HT1080 (cell line): ENCODE measurements at places on chromosomes 1 and 21. TPM values are rescaled to one million over a fixed set of nuclear protein-coding genes. Genes with fewer than 3 reads are reported as not detected.

The TFF2 gene
- not detected in 2 replicates for total RNA-seq

The PPM1J gene
- total RNA-seq = 0.27 and 0.59 TPM in 2 replicates

The LIPI gene
- total RNA-seq = not detected in 2 replicates

The CIART gene
- 3.2 and 5.7 TPM in 2 replicates for total RNA-seq

The OR2L5 gene
- not detected in 2 replicates for total RNA-seq

The SPRR5 gene
- total RNA-seq = not detected in 2 replicates

The MSH4 gene
- 0.13 TPM in 1 of 2 replicates, not detected in the other for total RNA-seq

The TNFSF4 gene
- 0.07 TPM in 1 of 2 replicates, not detected in the other for total RNA-seq

The RCSD1 gene
- not detected in 2 replicates for total RNA-seq

The ALPL gene
- not detected in 2 replicates for total RNA-seq

The SYDE2 gene
- total RNA-seq = 2.3 and 3.7 TPM in 2 replicates

The FMOD gene
- 0.20 TPM in 1 of 2 replicates, not detected in the other for total RNA-seq

The CBR3 gene
- total RNA-seq = 15.2 and 15.6 TPM in 2 replicates

The SLC1A7 gene
- total RNA-seq = not detected in 2 replicates

The S100A9 gene
- total RNA-seq = not detected in 2 replicates

The CYP4B1 gene
- not detected in 2 replicates for total RNA-seq

The REN gene
- total RNA-seq = not detected in 2 replicates

The CFAP141 gene
- total RNA-seq = not detected in 2 replicates

The OPTC gene
- not detected in 2 replicates for total RNA-seq

The CCDC30 gene
- total RNA-seq = 0.10 and 0.13 TPM in 2 replicates
